ENCODE measurements at places on chromosomes 5 and 9.
A peak's percentile ranks its signal among the peaks of the same experiment; 100 is the strongest.

- peak; percentile 53 for DNase-seq
These were observed 9.9 kb downstream of the LEAP2 start for GRCh38 chr5:132883261-132883834.

GRCh38 chr5:55062039-55062779 is 38.2 kb downstream of the GZMK start:
- peak; percentile 88 for DNase-seq

GRCh38 chr5:163548649-163549048 is 43.2 kb downstream of the MAT2B start:
- no peak for DNase-seq

GRCh38 chr9:61666310-61666709 is 476.5 kb downstream of the SPATA31A7 start:
- DNase-seq, result no peak

DNA sequence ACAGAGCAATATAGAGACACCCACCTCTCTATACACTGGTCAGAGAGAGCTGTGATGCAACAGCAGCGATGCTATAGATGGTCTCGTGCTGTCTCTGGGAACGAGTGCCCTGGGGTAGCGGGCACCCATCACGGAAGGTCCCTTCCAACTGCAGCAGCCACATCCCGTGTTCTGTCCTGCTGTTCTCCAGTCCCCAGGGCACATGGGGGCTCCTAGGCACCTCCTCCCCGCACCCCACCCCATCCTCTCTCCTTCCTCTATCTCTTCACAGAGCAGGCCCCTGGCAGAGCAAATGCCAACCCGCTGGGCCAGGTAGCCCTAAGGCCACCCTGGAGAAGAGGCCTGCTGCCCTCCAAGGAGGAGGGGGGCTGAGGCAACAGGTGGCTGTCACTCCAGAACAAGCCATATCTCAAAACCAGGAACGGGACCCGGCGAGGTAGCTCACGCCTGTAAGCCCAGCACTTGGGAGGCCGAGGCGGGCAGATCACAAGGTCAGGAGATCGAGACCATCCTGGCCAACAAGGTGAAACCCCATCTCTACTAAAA is 8.2 kb downstream of the FIBCD1 start:
- no peak for DNase-seq

All from activated CD4-positive, alpha-beta T cell treated with anti-CD3 and anti-CD28 coated beads, Interleukin-2, Interleukin-6, amounts not matched to agents 100 ng/mL and 50 ng/mL, durations not matched to agents 16 hours and 8 hours (primary cell).